ENCODE measurements at places on chromosomes 11 and 22.

- DNase-seq, result no peak
These were observed 4.9 kb downstream of the CWC15 start for GRCh38 chr11:94968334-94968958.

GRCh38 chr11:134386945-134387344, 25.1 kb downstream of the B3GAT1 start:
- DNase-seq, result no peak

- no peak for DNase-seq
These were observed 50.3 kb downstream of the TUG1 start for GRCh38 chr22:31019191-31019930.

DNA sequence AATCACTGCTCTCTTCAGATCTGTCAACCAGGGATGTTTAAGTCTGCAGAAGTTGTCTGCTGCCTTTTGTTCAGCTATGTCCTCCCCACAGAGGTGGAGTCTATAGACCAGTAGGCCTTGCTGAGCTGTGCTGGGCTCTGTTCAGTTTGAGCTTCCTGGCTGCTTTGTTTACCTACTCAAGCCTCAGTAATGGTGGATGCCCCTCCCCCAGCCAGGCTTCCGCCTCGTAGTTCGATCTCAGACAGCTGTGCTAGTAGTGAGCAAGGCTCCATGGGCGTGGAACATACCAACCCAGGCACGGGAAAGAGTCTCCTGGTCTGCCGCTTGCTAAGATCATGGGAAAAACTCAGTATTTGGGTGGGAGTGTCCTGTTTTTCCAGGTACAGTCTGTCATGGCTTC, 27.6 kb upstream of the CASP12 start:
- no peak for DNase-seq

- DNase-seq, result no peak
These were observed 53.9 kb upstream of the RCE1 start for GRCh38 chr11:66789097-66789890.

- DNase-seq, result no peak
These were observed 11.6 kb downstream of the MMP3 start for GRCh38 chr11:102831489-102832440.

GRCh38 chr11:76742902-76743301, 40.3 kb upstream of the TSKU start:
- DNase-seq, result no peak

GRCh38 chr11:46669711-46670139, 30.7 kb downstream of the ARHGAP1 start:
- no peak for DNase-seq

GRCh38 chr11:116930586-116930985, 93.2 kb upstream of the APOA1 start:
- no peak for DNase-seq

DNA sequence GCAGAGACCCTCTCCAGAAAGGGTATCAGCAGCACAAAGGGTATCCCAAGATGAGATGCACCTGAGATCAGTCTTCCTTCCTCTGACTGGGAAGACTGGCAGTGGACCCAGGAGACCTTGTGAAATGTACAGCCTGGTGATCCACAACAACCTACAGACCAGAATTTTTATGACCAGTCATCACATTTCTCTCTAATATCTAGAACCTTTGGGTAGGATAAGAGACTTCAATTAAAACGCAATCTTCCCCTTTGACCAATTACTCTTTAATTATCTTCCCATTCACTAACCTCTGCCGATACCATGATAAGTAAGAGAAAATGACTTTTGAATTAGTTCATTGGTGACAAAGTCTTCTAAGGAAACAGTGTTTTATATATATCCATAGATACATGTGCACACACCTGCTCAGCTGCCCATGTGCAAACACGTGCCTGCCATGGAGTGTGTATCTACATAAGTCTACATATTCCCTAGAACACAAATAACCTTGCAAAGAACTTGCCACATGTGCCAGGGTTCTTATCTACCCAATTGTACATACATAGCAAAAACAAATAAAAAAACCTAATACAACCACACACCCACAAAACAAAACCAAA, 44.2 kb upstream of the SLC5A1 start:
- DNase-seq, result no peak
